Stimulated activated CD4-positive, alpha-beta T cell treated with anti-CD3 and anti-CD28 coated beads, TNF-alpha, amount 100 ng/mL, for 4 hours (primary cell): ENCODE measurements at places on chromosomes 2 and 18.

DNA sequence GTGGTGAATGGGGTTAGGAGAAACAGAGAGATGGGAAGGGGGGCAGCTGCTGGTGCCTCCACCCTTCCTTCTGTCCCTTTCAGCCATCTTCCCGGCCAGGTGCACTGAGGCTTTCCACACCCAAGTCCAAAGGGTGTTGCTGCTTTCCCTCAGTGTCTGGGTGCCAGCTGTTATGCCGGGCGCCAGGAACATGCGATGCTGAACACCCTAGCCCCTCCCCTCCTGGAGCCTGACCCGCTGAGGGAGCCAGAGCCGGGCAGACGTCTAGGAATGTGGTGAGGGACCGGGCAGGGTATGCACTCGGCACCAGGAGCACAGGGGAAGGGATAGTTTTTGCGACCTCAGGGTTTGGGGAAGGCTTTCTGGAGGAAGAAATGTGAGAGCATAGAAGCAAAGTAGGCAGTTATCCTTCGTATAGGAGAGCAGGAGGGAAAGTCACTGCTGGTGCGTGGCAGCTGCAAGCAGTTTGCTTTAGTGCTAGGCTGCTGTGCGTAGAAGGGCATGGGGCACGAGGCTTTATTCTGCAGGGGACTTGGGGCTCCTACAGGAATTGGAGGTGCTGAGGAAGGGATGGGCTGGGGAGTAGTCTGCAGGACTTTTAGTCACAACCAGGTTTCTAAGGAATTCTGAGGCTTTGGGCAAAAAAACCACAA, 147.7 kb downstream of the TSN start:
- no peak for DNase-seq

GRCh38 chr18:9914334-9914583, 443 bp downstream of the VAPA start:
- DNase-seq: no peak

- peak; percentile 19 for DNase-seq
Observed at GRCh38 chr18:51196118-51196810, 1.2 kb downstream of the MEX3C start.

- no peak for DNase-seq
Observed at GRCh38 chr2:19614066-19614465, 255.6 kb upstream of the OSR1 start.

DNA sequence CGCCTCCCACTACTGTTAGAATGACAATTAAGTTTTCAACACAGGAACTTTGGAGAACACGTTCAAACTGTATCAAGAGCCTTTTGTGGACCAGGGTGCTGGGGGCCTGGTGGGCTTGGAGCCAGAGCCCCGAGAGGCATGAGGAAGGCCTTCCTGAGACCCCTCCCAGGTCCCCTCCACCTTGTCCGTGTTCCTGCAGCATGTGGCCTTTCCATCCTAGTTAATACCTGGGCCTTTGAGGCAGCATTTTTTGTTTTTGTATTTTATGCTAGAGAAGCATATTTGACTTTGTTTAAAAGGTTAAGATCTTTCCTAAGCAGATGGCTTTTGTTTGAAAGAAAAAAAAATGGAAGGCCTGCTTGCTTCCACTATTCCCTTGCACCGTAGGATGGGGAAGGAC, 68.0 kb downstream of the INPP4A start:
- no peak for DNase-seq

- DNase-seq: no peak
Observed at GRCh38 chr2:141103216-141103615, 1027.6 kb downstream of the LRP1B start.

GRCh38 chr2:201407265-201407664, 44.0 kb downstream of the TRAK2 start:
- no peak for DNase-seq

GRCh38 chr2:10486601-10487079, 38.5 kb upstream of the ODC1 start:
- DNase-seq: no peak

- DNase-seq: no peak
Observed at GRCh38 chr2:49404108-49404507, 249.8 kb upstream of the FSHR start.

- no peak for DNase-seq
Observed at GRCh38 chr2:176477336-176477735, 208.1 kb downstream of the MTX2 start.

DNA sequence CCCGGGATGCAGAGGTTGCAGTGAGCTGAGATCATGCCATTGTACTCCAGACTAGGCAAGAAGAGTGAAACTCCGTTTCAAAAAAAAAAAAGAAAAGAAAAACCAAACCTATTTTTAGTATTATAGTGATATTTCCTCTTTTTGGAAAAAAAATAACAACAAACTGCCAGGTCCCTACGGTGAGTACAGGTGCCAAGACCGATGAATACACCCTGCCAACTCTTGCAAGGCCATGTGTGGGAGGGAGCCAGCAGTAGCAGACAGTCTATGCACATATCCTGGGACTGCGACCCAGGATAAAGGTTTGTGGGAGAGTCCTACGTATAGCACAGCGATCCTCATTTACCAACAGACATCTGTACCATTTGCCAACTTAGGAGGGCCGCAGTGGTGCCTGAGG, 69.6 kb upstream of the DNMT3A start:
- DNase-seq: no peak

DNA sequence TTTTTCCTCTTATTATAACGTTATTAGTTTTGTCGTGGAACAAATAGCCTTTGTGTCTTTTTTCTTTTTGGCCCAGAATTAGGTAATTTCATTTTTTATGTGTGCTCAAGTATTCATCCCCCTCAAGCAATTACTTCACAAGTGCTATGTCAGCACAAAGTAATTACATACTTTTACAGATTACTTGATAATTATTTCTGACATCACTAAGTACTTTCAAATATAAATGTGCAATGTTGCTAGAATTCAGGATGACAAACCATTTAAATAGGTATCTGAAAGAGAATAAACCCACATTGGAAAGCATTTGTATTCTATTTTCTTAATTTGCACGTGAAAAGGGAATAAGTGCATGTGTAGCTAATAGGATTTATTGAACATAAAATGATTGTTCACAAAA, 238.2 kb downstream of the CDH7 start:
- no peak for DNase-seq

DNA sequence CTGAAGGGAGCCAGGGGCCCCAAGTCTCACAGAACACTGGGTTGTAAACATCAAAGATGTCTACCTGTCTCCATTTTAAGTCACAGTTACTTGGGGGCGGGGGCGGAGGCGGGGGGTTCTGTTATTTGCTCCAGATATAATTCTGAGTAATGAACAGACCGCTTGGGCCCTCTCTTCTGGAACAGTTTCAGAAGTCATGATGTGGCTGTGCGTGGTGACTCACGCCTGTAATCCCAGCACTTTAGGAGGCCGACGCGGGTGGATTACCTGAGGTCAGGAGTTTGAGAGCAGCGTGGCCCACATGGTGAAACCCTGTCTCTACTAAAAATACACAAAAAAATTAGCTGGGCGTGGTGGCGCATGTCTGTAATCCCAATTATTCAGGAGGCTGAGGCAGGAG, 157.9 kb upstream of the APCDD1 start:
- DNase-seq: no peak

GRCh38 chr2:161418715-161419637, 2.9 kb downstream of the TBR1 start:
- DNase-seq: no peak

- DNase-seq: no peak
Observed at GRCh38 chr2:155298001-155298400, 599.5 kb downstream of the KCNJ3 start.

DNA sequence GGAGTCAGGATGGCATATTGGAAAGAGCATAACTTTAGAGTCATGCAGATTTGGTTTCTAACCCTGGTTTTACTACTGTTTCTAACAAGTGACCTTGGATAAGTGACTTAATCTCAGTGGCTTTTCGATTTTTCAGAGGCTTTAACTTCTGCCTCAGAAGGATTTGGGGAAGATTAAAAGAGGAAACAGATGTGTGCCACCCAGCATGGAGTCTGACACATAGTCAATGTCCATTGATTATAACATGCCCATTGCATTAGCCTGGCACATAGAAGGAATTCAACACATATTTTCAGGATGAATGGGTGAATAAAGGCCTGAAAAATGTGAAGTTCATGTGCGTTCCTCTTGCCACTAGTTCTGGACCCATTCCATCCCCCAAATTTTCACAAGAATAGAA, 438.2 kb downstream of the EPHA4 start:
- no peak for DNase-seq

GRCh38 chr18:13379930-13380690, 161.6 kb downstream of the LDLRAD4 start:
- DNase-seq: no peak

DNA sequence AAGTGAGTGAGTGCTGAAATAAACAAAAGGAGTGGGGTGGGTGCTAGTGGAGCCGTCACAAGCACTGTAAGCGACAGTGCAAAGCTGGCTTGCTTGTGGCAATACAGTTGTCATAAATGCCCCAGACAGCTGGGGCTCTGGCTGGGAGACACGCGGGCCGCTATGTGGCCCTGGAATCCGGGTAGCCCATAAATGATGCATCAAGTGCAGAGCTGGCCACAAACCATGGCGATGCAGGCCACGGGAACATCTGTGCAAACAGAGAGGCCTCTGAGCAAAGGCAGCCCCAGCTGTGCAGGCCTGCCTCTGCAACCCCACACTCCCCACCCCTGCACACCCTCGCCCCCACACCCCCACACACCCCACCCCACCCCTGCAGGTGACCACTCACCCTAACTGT, 349.2 kb upstream of the ID2 start:
- no peak for DNase-seq

GRCh38 chr2:136718273-136718672, 47.1 kb upstream of the THSD7B start:
- DNase-seq: no peak

DNA sequence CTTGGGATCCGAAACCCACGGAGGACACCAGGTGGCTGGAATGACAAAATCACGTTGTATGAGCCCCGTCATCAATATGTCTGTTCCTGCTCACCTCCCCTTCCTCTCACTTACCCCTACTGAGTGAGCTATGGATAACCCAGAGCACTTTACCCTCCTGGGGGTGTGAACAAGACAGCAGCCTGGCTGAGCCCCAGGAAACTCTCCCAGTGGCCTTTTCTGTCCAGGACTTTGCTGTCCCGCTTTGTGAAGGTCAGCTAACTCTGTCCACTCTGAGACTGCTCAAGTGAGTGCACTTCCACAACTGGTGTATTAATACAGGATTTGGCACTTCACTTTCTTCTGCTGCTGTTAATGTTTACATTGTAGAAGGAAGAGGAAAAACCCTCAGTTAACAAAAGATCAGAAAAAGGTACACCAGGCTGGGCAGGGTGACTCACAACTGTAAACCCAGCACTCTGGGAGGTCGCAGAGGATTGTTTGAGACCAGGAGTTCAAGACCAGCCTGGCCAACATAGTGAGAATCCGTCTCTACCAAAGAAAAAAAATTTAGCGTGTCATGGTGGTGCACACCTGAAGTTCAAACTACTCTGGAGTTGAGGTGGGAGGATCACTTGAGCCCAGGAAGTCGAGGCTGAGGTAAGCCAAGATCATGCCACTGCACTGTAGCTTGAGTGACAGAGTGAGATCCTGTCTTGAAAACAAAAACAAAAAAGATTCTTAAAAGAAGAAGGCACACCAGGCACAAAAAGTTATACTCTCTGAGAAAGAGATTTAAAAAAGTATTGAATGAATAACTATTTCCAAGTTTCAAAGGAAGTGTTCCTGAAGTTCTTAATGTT, 90.3 kb downstream of the CLHC1 start:
- DNase-seq: no peak

- DNase-seq: no peak
Observed at GRCh38 chr18:58194028-58194427, 150.0 kb downstream of the NEDD4L start.

DNA sequence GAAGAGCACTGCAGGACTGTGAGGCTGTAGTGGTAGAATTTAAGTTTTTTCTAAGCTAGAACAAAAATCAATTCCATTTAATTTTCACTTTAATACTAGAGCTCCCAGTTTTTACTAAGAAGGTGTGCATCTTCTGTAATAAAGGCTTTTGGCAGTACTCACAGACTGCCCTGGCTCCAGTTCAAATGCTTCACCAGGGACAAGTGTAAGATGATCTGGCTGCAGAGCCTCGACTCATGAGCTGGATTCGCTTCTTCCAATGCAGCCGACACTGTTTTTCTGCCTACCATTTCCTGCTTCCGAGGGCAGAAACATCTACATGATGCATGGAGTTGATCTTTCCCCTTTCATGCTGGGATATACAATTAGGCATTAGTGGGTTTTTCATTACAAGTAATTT, 87.0 kb downstream of the FARSB start:
- no peak for DNase-seq

GRCh38 chr2:172674968-172675303, 60.7 kb upstream of the RAPGEF4 start:
- DNase-seq: no peak

DNA sequence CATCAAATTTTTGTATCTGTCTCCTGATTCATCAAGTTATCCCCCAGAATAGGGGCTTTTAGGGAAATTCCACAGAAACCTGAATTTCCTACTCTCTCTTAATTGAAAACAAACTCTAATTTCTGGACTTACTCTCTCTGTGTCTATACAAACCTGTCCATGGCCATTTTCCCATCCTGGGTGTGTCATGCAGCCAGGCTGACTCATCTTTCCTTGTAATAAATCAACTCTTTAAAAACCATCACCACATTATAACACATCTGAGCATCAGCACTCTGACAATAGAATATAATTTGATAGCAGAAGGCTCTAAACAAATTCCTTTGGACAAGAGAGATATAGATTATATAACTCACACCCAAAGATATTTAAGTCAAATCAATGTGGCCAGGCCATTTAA, 610.2 kb downstream of the DCC start:
- DNase-seq: no peak

DNA sequence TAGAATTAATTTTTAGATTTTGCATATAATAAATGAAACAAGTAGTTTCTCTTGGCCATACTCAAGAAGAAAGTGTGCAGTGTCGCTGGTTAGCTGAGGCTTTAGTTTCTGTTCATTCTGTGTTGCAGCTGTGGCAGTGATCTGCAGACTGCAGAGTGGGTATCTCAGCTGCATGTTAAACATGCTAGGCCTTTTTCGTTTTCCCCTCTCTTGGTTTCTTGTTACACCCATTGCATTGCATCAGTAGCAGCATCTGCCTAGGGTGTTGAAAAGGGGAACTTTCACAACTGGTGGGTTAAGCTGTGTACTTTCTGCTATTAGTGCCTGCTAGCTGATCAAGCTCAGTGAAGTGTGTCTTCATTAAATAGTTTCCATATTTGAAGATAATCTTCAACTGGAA, 51.3 kb downstream of the ACSL3 start:
- DNase-seq: no peak

- DNase-seq: no peak
Observed at GRCh38 chr2:208098267-208098666, 26.1 kb downstream of the CRYGD start.

GRCh38 chr2:8602809-8603208, 79.0 kb upstream of the ID2 start:
- DNase-seq: no peak

GRCh38 chr2:239767021-239767905, 257.9 kb downstream of the NDUFA10 start:
- no peak for DNase-seq

- DNase-seq: no peak
Observed at GRCh38 chr2:69629921-69630608, 13.5 kb downstream of the AAK1 start.
